ENCODE measurements at places on chromosomes 7 and 10.
A peak's percentile ranks its signal among the peaks of the same experiment; 100 is the strongest.

DNA sequence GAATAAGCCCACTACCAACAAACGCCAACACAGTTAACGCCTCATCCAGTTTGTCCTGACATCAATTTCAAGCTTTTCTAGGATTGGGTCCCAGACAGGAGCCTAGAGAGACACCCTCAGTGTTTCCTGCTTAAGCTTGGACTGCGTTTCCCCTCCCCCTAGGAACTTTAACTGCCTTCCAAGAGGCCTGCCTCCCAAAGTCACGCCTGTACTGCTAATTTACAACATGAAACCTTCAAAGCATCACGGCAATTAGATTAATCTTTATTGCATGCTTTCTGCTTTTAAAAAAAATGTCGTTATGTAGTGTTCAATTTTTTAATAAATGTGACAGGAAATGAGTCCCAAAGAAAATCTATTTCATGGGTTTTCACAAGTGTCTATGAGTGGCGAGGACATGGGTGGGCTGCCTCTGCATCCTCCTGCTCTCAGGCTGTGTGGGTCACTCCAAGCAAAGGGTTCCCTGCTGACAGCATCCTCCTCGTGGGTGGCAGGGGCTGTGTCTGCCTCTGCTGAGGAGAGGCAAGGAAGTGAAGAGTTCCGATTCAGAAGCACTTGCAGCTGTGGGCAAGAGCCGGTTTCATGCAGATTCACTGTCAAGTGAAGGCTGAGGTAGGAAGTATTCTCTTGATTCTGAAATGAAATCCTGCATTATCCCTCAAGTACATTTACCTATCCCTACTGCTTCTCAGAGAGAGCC is 193.0 kb upstream of the KMT2E start:
- no peak for DNase-seq

- DNase-seq: no peak
Measured at GRCh38 chr7:44580945-44581878, 819 bp downstream of the TMED4 start.

DNA sequence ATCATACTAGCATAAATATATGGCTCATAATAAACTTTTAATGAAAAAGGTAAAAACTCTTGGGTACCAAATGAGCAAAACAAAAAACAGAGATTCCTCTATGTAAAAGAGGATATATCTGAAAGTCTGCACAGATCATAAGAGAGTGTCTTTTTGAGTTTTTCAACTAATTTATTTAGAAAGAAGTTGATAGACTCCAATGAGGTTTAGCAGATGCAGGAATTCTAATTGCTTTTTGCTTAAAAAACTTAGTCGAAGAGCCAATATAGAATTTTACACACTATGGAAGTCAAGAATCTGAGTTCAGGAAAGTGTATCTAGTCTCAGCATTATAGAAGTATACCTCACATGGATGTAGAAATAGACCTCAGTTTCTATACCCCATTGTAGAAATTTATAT is 3.4 kb upstream of the MLLT10 start:
- DNase-seq: no peak

DNA sequence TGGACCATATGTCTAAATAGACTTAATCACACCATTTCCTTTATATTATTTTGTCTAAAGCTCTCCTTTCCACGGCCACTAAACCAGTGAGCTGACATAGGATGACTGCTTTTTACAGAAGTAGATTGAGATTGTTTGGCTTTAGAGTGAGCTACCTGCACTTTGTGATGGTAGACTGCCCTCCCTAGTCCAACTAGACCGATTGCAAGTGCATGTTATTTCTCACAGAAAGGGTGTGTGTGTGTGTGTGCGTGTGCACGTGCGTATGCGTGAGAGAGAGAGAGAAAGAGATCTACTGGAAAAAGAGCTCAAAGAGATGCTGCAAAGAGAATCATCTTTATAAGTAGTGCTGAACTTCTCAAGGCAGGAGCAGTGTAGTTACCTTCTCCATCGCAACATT is 60.7 kb downstream of the VCL start:
- no peak for DNase-seq

DNA sequence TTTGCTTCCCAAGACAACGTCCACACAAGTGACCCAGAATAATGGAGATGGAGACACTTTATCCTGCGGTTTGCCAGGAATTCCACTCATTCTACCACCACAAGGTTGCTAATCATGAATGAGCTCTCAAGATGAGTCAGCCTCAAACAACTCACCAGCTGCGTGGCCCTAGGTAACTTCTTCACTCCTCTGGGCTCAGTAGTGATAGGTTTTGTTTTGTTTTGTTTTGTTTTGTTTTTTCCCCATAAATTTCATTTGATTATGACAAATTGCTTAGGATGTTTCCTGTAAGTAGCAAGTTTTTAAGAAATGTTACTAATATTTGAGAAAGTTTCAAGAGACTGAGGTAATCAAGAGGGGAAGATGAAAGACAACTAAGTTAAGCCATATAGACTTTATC is 286.8 kb downstream of the PARD3 start:
- DNase-seq: peak; percentile 90

GRCh38 chr10:131157899-131158298 is 153.6 kb downstream of the TCERG1L start:
- DNase-seq: no peak

DNA sequence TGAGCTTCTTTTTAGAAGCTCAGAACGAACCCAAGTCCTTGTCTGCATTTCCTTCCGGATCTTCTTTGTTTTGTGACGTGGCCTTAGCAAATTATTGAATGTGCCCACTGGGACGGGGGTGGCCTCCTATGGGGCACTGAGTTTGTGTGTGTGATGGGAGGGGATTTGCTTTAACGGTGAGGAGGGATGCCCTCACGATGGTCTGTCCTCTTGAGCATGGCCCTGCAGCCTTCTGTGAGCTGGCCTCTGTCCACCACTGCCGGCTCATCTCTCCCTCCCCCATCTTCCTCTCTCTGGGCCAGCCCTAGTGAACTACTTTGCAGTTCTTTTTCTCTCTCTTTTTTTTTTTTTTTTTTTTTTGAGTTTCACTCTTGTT is 62.9 kb upstream of the MKRN1 start:
- DNase-seq: peak; percentile 27

DNA sequence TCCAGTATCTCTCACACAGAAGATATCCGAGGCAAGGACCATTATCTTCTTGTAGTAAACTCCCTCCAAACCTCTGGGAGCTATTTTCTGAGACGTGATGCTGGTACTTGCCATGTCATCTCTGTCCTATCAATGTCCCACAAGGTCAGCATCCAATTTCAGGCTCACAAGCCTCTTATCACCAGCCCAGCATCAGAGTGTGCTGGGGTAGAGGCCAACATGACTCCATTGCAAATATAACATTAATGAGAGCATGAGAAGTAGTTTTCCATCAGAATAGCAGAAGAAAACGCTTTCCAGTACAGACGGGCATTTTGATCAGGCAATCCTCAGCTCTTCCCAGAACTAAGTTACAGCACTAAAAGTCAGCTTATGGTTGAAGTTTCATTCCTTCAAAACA is 5.6 kb downstream of the MORN4 start:
- DNase-seq: no peak

DNA sequence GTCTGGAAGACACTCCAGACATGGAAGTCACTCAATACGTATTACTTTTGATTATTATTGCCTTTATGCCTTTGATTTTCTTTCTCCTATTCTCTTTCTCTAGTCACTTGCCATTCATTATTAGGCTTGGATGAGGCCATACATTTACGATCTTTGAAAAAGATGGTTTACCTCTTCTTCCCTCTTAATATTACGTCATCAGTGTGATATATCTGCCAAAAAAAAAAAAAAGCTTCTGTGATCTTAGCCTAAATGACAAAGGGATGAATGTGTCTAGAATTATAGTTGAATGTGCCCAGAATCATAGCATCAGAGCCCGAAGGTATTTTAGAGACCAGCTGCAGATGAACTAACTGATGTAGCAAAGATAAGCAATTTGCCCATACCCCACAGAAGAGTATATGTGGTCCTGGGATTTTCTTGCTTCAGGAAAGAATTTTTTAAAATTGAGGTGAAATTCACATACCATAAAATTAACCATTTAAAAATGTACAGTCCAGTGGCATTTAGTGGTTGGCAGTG is 73.9 kb downstream of the HHEX start:
- DNase-seq: no peak

GRCh38 chr10:126177417-126178030 is 210.8 kb downstream of the ADAM12 start:
- DNase-seq: no peak

DNA sequence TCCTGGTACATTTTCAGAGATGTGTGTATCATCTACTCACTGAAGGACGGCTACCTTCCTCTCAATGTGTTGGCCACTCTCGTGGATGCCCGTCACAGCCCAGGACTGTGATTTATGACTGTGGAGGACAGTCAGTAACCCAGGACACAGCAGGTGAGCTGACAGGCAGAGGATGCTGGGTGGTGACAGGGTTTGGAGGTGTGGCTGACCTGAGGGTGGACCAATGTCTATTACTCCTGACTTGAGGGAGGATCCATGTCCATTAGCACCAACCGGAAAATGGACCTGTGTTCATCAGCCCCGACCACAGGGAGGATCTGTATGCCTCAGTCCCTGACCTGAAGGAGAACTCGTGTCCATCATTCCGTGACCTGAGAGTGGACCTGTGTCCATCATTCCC is 96.1 kb downstream of the ADCY1 start:
- no peak for DNase-seq

- DNase-seq: no peak
Measured at GRCh38 chr10:89668386-89669071, 23.5 kb upstream of the PANK1 start.

GRCh38 chr7:28178599-28178998 is 2.0 kb downstream of the JAZF1 start:
- DNase-seq: no peak

- no peak for DNase-seq
Measured at GRCh38 chr7:132393789-132394261, 182.4 kb downstream of the PLXNA4 start.

DNA sequence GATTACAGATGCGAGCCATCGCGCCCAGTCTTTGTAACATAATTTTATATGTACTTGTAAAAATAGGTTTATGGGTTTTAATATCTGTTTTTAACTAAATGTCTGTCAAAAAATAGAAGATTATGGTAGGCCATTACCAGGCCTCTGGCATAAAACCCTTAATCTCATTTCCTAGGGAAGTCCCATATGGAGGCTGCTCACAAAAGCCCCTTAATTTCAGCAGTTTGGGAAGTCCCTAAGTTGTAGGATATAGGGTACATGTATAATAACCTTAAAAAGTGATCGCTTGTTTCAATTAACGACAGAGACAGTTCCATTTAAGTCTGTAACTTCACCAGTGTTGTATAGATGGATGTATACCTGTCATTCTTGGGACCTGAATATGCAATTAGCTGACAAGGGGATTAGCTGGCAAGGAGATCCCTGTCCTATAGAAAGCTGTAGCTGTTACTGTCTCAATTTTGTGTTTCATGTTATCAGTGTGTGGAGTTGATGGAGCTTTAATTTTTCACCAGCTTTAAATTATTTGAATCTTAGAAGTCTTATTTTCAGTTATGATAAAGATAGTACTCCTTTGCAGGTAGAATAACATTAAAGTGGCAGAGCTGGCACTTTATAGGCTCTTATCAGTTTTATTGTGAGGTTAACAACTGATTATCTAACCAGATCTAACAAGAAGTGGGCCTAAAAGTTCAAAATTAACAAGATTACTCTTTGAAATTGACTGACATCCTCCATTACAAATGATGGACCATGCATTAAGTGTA is 10.5 kb downstream of the TRIM24 start:
- no peak for DNase-seq

GRCh38 chr7:6533893-6534495 is 17.3 kb downstream of the GRID2IP start:
- no peak for DNase-seq

- no peak for DNase-seq
Measured at GRCh38 chr7:76285604-76286374, 16.7 kb upstream of the HSPB1 start.

DNA sequence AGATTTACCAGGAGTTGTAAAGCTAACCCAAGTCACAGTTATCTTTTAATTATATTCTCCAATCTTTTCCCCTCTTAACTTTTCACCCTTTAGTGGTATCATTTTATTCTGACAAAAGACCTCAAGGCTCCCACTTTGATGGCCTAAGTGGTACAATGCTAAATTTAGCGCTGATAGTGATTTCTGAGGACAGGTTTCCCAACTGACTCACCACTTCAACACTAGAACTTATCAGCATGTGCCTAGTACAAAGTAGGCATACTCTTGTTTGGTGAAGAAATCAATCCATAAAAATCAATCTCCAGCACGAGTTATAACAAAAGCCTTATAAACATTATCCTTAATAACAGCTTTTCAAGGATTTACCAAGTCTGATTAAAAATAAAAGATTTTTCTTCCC is 7.5 kb downstream of the SNX13 start:
- DNase-seq: no peak

DNA sequence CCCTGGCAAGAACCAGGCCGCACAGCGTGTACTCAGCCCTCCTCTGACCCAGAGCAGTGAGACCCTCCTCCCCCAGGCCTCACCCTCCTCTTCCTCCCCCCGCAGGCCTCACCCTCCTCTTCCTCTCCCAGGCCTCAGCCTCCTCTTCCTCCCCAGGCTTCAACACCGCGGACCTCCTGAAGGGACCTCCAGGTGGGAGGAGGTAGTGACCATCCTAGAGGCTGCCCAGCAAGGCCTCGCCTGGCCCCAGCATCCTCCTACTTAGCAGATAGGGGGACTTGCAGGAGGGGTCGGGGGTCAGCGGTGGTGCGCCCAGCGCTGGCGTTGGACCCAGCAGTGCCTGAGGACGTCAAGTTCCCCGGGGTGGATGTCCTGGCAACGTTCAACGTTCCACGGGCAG is 270.8 kb downstream of the ELFN1 start:
- no peak for DNase-seq

- DNase-seq: no peak
Measured at GRCh38 chr7:65809259-65809981, 63.5 kb upstream of the VKORC1L1 start.

GRCh38 chr10:115049960-115050359 is 43.2 kb upstream of the ATRNL1 start:
- DNase-seq: peak; percentile 2

GRCh38 chr10:84818961-84819360 is 490.6 kb downstream of the CCSER2 start:
- DNase-seq: no peak

GRCh38 chr7:87217983-87218653 is 1.4 kb downstream of the TMEM243 start:
- DNase-seq: no peak

- no peak for DNase-seq
Measured at GRCh38 chr10:48466611-48467240, 138.1 kb downstream of the ARHGAP22 start.

- DNase-seq: no peak
Measured at GRCh38 chr10:521261-522250, 167.9 kb downstream of the DIP2C start.

GRCh38 chr10:92627845-92628480 is 35.0 kb downstream of the KIF11 start:
- no peak for DNase-seq

DNA sequence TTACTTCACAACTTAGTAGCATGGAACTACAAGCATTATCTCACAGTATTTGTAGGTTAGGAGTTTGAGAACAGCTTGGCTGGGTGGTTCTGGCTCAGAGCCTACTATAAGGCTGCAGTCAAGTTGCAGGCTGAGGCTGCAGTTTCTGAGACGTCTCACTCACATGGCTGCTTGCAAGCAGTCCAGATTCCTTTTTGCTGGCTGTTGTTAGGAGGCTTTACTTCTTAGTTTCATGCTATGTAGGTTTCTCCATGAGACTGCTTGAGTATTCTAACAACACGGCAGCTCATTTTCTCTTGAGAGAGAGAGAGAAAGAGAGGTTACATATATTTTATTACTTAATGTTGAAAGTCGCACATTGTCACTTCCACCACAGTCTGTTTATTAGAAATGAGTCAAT is 1073.9 kb downstream of the NXPH1 start:
- DNase-seq: no peak

All from GM04503 (cell line).